ENCODE measurements at places on chromosomes 3 and 15.

GRCh38 chr3:43691120-43691995 is 620 bp downstream of the ABHD5 start:
- no peak for DNase-seq

- no peak for DNase-seq
Observed at GRCh38 chr3:73797311-73797710, 172.6 kb upstream of the PDZRN3 start.

- DNase-seq, result no peak
Observed at GRCh38 chr3:154889227-154889634, 190.9 kb upstream of the MME start.

DNA sequence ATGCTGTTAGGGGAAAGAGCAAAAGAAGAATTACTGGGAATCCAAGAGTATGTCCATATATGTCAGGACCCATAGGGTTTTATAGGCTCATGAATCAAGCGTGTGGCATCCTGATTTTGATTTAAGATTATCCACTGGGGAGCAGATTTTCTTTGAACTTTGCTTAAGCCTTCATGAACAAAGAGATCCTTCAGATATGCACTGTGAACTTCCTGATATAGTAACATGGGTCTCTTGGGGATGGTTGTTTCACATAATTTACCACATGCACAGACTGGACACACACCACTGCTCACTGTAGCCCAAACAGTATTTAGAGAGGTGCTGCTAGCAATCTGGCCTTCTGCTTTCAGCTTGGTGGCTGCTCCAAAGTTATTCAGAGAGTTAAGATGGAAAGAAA is 200.9 kb upstream of the ZPLD1 start:
- DNase-seq, result no peak

- no peak for DNase-seq
Observed at GRCh38 chr3:196400331-196400730, 31.9 kb downstream of the UBXN7 start.

GRCh38 chr15:74531144-74531811 is 9.7 kb upstream of the ARID3B start:
- peak; percentile 11 for DNase-seq

- no peak for DNase-seq
Observed at GRCh38 chr15:92159481-92159880, 234.2 kb upstream of the ST8SIA2 start.

Measured in fibroblast of gingiva (primary cell).